Stimulated activated CD4-positive, alpha-beta T cell treated with anti-CD3 and anti-CD28 coated beads, TNF-alpha, amount 100 ng/mL, for 1 hour (primary cell): ENCODE measurements at places on chromosomes 3 and 15.

- no peak for DNase-seq
Observed at GRCh38 chr3:19877656-19878055, 56.4 kb downstream of the EFHB start.

GRCh38 chr3:89966877-89967665, 859.6 kb downstream of the EPHA3 start:
- no peak for DNase-seq

GRCh38 chr3:29610781-29611180, 329.9 kb downstream of the RBMS3 start:
- DNase-seq: no peak

GRCh38 chr15:36673039-36673438, 93.6 kb downstream of the CDIN1 start:
- no peak for DNase-seq
